ENCODE measurements at places on chromosomes 5 and 9.

DNA sequence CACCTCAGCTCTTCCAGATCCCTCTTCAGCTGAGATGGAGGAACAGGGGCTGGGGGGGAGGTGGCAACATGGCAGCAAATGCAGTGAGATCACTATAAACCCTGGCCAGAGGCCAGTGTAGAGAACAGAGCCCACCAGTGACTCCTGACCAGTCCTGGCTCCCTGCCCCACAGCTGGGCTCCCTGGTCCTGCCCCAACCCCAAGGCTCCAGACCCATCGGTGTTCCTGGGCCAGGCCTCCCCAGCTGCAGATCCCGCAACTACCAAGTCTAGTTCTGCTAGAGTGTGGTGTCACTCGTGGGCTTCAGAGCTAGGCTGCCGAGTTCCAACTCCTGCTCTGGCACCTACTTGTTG lies 16.8 kb downstream of the AKNA start:
- DNase-seq: no peak

DNA sequence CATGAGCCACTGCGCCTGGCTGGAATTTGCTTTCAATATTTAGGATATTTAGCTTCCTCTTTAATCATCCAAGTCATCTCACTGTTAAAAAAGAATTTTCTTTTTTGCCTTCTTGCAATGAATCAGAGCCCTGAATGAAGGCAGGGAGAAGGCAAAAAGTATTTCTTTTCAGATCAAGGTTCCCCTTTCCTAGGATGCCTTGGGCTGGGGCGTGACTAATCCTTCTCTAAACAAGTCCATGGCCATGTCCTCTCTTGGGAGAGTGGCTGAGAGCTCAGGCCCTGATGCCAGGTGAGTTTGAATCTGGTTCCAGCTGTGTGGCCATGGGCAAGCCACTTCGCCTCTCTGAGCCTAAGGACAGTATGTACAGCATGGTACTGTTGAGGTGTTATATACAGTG lies 84.8 kb upstream of the NEURL1B start:
- no peak for DNase-seq

- DNase-seq: no peak
These were observed 12.8 kb downstream of the SEMA5A start for GRCh38 chr5:9533096-9533495.

DNA sequence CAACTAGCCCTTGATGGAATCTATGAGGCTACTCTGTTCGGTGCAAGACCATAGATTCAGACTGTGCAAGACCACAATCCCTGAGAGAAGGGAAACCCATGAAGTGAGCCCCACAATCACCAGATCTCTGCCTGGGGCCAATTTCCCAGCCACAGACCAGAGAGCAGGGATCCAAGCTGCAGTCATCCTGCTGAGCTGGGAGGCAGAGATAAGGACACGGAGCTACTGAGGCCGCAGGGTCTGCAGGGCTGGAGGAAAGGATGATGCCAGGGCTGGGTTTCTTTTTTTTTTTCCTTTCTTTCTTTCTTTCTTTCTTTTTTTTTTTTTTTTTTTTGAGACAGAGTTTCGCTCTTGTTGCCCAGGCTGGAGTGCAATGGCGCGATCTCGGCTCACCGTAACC lies 47.7 kb upstream of the FUBP3 start:
- DNase-seq: no peak

GRCh38 chr5:100423330-100423729 lies 111.8 kb upstream of the FAM174A start:
- no peak for DNase-seq

DNA sequence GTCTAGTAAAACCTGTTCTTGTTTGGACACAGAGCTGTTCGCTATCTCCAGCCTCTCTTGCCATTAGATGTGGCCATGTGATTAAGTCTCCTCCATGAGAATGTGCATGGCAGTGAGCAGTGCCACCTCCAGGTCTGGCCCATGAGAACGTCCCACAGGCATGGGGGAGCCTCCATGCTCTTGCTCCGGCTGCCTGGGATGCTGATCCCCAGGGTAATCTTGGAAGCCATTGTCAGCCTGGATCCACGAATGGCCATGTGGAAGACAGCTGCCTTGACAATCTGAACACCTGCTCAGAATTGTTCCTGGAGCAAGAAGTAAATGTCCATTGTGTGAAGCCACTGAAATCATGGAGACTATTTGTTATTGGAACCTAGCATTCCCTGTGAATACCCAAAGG lies 83.5 kb downstream of the FSTL4 start:
- no peak for DNase-seq

DNA sequence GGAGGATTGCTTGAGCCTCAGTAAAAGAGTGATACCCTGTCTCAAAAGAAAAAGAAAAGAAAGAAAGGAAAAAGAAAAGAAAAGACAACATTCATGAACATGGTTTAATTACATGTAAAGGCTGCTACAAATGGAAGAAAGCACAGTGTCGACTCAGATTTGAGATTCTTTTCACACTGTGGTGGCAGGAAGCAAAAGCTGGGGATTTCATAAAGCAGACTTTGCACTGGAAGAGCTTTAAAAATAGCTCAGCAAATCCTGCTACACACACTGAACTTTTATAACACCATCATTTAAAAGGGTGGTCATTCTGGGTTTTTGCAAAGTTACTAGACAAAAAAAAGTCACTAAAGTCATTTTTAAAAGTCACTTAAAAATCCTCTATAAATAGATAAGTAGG lies 140.8 kb downstream of the CEMIP2 start:
- DNase-seq: no peak

DNA sequence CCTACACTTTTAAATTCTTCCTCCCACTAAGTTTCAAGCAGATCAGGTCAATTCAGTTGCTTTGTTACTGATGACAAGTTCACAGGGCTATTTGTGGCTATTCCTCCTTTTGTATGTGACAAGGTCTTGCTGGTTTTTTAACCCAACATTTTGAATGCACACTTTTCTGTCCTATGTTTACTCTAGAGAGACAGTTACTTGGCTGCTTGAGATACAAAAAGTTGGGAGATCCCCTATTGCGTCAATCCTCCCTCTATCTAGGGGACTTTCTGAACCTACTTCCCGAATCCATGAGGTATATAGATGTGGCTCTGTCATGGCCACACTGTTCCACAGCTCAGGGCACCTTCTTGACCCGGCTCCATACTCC lies 386.7 kb downstream of the NTRK2 start:
- DNase-seq: no peak

DNA sequence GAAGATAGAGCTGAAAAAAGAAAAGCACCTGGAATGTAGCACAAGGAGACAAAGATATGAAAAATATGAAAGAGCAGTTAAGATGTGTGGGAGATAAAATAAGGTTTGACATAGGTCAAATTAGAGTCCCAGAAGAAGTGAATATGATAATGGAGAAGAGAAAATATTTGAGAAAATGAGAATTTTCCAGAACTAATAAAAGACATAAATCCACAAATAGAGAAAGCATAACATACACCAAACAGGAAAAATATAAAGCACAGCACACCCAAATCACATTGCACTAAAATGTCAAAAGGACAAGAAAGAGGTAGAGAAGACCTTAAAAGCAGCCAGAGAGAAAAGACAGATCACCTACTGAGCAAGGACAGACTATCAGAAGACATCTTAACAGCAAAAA lies 43.4 kb downstream of the IPPK start:
- no peak for DNase-seq

DNA sequence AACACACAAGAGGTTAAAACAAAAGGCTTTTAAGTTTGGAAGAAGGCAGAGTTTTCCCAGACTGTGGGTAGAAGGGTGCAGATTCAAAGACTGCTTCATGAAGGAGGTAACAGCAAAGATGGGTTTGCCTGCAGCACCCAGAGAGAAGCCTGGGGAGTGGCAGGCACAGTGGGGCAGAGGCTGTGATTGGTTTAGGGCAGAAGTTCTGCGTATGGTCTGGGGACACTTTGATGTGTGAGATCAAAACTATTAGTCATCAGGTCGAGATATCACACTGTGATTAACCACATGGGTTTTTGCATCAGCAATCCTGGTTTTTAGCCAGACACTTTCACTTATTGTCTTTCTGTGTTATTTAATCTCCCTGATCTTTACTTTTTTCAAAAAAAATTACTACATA lies 188.8 kb upstream of the GLRA1 start:
- no peak for DNase-seq

DNA sequence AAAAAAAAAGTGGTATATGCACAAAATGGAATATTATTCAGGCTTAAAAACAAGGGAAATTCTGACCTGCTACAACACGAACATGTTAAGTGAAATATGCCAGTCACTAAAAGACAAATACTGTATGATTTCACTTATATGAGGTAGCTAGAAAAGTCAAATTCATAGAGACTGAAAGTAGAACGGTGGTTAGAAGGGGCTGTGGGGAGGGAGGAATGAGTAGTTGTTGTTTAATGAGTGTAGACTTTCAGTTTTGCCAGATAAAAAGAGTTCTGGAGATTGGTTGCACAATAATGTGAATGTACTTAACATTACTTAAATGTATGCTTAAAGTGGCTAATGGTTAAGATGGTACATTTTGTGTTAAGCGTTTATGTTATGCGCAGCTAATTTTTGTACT lies 79.5 kb upstream of the IL12B start:
- DNase-seq: no peak

- DNase-seq: no peak
These were observed 113.0 kb downstream of the ADAMTS2 start for GRCh38 chr5:179232091-179232735.

- no peak for DNase-seq
These were observed 189.0 kb upstream of the EGFLAM start for GRCh38 chr5:38069360-38069759.

DNA sequence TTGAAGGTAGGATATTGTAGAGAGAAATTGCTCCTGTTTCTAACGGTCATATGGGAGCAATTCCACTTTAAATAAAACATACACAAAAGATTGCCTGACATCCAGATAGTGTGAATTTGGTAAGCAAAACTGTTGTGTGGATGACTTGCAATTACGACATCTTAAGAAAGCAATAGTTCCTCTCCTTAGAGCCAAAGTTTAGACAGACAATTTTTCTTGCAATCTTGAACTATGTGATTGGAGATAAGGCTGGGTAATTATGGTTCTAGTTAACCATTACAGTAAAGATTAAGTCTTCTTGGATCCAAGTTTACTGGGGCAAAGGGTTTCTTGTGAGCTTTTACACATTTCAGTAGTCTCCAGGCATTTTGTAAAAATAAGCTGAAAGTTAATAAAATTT lies 1080.6 kb upstream of the CDH6 start:
- no peak for DNase-seq

GRCh38 chr5:142753116-142753631 lies 17.0 kb upstream of the ARHGAP26 start:
- no peak for DNase-seq

- DNase-seq: no peak
These were observed 9.9 kb downstream of the ERGIC1 start for GRCh38 chr5:172843825-172844576.

DNA sequence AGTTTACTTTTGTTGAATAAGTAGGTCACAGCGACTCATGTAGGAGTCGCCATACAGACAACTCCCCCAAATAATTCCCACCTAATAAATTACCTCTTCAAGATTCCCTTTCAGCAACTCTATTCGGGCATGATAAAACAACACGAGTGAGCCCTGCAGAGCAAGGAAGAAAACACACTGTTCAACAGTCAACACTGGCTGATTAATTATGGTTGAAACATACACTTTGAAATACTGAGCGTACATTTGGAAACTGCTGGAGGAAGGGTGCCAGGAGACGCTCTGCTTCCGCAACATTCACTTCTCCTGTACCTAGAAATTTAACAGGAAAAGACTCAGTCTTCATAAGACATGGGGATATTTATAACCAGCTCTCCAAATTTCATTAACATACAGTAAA lies 117.5 kb downstream of the TTC39B start:
- no peak for DNase-seq

- DNase-seq: no peak
These were observed 252.2 kb downstream of the GOLPH3 start for GRCh38 chr5:31921852-31922305.

DNA sequence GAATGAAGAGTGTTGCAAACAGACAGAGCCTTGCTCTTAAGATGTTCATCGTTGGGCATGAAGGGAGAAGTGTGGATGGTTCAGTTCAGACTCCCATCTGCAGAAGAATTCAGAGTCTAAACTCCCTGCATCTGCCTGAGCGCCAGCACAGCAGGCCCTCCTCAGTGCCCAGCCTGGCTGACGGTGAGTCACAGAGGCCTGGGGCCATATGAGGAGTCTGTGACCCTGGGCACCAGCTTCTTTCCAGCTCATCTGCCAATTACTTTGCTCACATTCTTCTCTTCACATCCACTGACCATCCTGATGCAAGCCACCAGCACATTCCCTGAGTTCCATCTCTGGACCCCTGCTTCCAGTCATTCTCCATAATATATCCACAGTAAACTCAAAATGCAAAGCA lies 401.1 kb upstream of the TRPC7 start:
- DNase-seq: no peak

DNA sequence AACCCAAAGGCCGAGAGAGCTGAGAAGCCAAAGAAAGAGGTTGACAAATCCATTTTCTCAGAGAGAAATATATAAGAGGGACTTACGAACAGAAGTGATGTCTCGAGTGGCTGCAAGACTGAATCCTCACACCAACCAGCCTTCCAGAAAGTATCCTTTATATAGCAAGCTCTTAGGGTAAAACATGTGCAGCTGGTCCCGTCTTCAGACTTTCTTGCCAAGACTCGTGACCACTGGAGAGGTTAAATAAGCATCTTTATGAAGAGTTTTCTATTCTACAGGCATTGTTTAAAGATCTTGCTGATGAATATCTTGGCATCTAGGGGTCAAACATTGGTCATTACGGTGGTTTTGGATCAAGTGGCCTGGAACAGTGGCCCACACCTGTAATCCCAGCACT lies 16.9 kb upstream of the SLC22A4 start:
- DNase-seq: no peak

DNA sequence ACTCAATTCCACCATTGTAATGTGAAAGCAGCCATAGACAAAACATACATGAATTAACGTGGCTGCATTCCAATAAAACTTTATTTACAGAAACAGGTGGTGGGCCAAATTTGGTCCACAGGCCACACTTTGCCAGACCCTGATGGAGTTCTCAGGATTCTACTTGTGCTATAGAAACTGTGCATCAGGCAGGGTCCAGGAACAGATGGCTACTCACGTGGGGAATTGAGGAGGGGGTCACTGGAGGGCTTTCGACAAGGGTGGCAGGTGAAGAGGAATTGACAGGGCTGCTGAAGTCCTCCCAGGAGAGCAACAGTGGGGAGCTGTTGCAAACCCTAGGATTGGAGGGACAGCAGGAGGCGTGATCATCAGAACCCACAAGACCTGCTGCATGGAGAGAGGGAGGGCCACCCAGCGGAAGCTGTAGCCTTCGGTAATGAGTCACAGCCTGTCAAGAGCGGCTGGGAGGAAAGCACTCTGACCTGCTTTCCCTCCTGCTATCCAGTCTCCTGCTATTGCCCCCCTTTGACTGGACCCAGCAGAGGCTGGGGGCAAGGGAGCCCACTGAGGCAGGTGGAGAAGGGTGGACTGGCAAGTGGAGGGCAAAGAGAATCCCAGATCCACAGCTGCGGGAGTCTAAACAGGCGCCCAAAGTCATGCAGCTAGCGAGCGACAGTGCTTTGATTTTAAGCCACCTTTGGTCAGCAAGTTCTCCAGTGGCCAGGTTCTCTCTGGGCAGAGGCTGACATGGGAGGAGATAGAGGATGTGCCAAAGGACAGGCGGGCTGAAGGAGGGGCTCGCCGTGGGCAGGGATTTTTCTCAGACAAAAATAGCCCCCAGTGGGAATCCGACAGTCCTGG lies 138.3 kb upstream of the SMIM23 start:
- peak; percentile 67 for DNase-seq
